Neural progenitor cell (in vitro differentiated cells): ENCODE measurements at places on chromosomes 6 and 20. TPM values are rescaled to one million over a fixed set of nuclear protein-coding genes. Genes with fewer than 3 reads are reported as not detected.

- DNase-seq = no peak
Observed at GRCh38 chr20:63137851-63138415, 78.0 kb downstream of the YTHDF1 start.

DNA sequence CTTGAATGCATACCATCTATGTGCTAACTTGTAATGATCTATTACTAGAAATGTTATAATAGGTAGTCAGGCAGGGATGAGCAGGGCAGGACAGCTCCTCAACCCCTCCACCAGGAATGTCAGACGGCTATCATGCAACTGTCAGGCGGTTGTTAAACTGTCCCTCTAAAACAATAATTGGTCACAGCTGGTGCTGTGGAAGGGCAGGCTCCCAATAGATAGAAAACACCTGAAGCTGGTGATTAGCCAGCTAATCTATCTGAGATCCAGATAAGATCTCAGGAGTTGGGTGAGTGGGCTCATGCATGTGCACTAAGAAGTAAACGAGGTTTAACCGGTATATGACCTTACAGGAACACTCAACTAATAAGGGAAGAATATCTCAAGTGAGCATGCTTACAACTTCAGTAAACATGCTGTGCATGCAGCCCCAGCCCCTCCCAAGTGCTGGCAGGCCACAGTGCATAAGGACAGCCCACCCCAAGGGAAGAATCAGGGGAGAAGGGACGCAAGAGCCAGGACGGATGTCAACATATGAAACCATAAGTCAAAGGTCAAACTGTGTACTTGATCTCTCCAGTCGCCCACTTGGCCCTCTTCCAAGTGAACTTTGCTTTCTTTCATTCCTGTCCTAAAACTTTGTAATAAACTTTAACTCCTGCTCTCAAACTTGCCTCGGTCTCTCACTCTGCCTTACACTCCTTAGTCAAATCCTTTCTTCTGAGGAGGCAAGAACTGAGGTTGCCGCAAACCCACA is 566.2 kb upstream of the NRSN1 start:
- no peak for DNase-seq

- DNase-seq = no peak
Observed at GRCh38 chr20:32229251-32229747, 21.6 kb downstream of the POFUT1 start.

GRCh38 chr20:51326201-51326819 is 216.2 kb downstream of the NFATC2 start:
- DNase-seq = peak; percentile 82

DNA sequence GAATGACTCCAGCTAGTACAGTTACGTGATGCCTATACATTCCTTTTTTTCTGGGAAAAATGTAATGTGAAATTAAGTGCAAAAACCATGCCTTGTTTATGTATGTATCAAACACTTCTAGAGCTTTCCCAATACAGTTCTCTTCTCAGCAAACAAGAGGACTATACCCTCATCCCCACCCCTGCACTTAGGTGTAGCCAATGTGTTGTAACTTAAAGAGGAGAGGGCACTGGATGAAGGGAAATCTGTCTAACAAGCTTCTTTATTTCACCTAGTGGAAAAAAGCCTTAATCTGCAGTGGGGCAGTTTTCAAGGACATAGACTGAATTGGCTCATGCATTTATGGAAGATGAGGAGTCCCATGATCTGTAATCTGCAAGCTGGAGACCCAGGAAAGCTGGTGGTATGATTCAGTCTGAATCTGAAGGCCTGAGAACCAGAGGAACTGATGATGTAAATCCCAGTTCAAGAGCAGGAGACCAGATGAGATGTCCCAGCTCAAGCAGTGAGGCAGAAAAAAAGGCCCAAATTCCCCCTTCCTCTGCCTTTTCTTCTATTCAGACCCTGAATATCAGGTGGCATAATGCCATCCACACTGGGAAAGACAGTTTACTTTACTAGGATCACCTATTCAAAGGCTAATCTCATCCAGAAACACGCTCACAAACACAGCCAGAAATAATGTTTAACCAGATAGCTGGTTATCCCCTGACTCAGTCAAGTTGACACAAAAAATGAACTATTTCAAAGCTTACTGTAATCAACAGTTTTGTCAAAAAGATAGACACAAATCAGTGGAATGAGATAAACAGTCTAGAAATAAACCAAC is 25.8 kb upstream of the SLC17A3 start:
- no peak for DNase-seq

- DNase-seq = no peak
Observed at GRCh38 chr6:3664625-3665041, 86.9 kb downstream of the PXDC1 start.

The LGSN gene
- 0.09 and 0.40 TPM in 2 replicates for total RNA-seq

The RFX6 gene
- total RNA-seq = not detected in 2 replicates
